ENCODE measurements at places on chromosomes 5 and 9. TPM values are rescaled to one million over a fixed set of nuclear protein-coding genes. Genes with fewer than 3 reads are reported as not detected.

The THBS4 gene
- 17.3 TPM for total RNA-seq

The ACOT12 gene
- total RNA-seq, result not detected

The GRIA1 gene
- 0.44 TPM for total RNA-seq

The TIMD4 gene
- total RNA-seq, result 3.6 TPM

The C9orf153 gene
- 2.0 TPM for total RNA-seq

The SLC36A3 gene
- total RNA-seq, result not detected

The GRM6 gene
- total RNA-seq, result not detected

The FBXL7 gene
- total RNA-seq, result 16.7 TPM

The DIPK1B gene
- total RNA-seq, result 4.1 TPM

The TMEM203 gene
- total RNA-seq, result 23.3 TPM

All from subcutaneous adipose tissue (tissue), 4 donors.